ENCODE measurements at places on chromosomes 2 and 18.

GRCh38 chr18:48826806-48827205 lies 124.0 kb downstream of the SMAD7 start:
- no peak for DNase-seq

DNA sequence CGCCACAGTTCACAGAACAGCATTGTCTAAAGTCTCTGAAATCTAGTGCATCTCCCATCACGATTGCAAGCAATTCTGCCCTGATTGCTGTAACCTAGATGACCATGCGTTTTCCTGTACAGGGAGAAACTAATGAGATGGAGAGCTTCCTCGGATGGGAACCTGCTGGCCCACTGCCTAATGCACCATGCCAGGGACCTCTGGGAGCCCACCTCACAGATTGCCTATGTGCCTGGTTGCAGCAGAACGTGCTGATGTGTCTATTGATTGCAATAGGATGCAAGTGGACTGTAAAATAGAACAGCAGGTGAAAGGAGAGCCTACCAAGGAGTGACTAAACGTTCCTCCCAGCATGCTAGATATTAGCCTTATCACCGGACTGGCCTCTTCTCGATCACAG lies 141.0 kb upstream of the RAB12 start:
- DNase-seq, result no peak

- DNase-seq, result no peak
Observed at GRCh38 chr2:64419596-64420165, 34.3 kb upstream of the LGALSL start.

DNA sequence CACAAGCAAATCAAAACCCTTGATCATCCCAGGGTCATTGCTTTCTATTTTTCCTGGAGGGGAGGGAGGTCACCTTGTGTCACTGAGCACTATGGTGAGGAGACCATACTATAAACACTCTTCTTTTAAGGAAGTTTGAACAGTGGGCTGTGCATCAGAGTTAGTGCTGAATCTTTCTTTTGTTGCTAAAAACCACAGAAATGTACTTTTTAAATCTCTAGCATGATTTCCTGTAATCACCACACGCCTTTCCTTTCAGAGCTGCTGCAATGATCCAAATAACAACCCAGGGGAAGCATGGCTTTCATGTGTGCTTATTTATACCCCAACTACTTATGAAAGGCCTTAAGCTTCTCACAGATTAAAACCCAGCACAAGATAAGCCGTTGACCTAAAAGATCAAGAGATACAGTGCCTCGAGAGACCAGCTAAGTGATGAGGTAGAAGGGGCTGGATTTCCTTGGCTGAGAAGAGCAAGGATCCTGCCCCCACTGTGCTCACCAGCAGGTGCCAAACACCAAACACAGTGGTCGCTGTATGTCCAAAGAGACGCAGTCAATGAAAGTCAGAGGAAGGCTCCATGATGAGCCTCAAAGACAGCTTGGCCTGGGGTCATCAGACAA lies 34.7 kb downstream of the TRABD2A start:
- DNase-seq, result peak; percentile 80

GRCh38 chr2:36137612-36138011 lies 218.0 kb upstream of the CRIM1 start:
- no peak for DNase-seq

- DNase-seq, result peak; percentile 18
Observed at GRCh38 chr18:61575419-61575818, 242.2 kb downstream of the CDH20 start.

DNA sequence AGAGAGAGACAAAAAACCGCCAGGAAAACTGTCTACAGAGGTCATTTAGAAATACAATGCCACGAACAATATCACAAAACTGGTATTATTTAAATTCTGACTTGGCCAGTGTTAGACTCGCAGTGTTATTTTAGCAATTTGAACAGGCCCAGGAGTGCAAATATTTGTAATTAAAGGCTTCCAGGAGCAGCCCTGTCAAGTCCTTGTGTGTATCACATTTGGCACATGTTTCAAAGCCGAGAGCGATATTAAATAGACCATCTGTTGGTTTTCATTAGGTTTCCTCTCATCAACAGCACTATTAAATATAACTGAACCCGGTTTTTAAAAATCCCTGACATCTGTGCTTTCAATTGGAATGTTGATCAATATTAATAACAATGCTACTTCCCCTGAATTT lies 656.9 kb downstream of the TSN start:
- DNase-seq, result no peak

DNA sequence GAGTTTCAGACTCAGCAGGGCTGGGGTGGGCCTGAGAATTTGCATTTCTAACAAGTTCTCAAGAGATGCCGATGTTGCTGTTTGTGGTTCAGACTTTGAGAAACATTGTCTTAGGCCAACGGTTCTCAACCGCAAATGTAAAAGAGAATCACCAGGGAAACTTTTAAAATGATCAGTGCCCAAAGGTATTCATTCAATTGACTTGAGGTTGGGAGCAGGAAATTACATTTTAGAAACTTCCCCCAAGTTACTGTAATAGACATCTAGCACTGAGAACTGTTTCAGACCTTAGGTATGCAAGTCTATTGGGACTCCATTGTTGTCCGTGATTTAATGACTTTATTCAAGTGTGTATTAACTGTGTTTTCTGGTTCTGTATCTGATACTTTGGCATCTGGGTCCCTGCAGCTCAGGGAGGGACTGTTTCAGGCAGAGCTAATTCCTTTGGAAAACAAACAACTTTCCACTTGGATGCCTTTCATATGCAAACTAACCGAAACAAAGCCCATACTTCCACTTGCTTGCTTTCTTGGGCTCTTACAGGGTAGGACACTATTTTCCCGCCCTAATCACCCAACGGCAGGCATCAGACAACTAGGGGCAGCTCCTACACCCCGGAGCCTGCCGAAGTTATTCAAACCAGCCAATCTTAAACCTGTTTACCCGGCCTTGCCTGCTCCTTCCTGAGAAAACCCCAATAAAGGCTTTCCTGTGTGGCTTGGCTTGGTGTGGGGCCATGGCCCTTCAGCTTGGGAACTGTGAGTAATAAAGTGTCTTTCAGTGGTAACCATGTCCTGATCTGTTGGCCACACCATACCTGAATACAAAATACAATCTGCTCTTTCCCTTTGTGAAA lies 97.6 kb downstream of the POLE4 start:
- peak; percentile 35 for DNase-seq

GRCh38 chr18:27787547-27787946 lies 389.4 kb downstream of the CDH2 start:
- no peak for DNase-seq

DNA sequence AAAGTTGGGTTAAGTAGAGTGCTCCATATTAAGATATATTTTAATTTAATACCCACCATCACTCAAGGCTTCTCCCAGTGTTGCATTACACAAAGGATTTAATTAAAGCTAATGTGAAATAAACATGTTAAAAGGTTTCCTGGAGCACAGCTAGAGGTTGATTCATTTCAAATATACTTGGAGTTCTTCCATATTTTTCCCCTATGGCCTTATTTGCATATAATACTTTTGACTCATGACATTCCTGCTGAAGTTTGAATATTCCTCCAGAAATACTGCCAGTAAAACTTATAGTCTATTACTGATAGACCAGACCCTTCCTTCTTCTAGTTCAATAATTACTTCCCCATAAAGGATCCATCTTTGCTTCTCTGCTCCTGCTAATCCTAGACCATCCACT lies 227.5 kb downstream of the GULP1 start:
- peak; percentile 59 for DNase-seq

DNA sequence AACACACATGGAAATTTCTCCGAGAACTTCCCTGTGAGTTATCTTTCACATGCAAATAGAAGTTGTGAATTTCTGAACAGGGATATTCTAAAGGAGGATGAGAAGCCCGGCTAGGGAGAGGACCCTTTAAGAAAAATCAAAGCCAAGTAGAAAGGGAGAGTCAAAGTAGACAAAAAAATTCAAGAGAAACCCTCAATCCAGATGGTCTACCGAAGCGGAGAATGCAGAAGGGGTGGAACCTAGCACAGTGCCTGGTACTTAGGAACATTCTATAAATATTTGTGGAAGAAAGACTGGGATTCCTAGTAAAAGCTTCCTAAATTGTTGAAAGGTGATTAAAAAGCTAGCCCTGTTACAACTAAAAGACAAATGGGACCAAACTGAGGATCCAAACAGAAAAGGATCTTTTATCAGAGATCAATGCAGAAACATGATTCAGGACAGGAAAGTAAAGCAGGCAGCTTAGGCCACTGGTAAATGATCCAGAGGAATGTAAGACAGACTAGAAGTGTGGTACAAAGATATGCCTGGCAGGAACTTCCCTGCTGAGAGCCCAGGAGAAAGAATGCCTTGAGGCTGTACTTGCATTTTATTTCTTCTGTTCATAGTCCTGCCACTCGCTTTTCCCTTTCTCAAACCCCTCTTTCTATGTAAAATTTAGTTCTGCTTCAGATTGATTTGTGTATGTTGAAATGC lies 19.5 kb upstream of the GLS start:
- peak; percentile 80 for DNase-seq

GRCh38 chr2:54670485-54671009 lies 52.9 kb upstream of the EML6 start:
- DNase-seq, result no peak

GRCh38 chr2:31207790-31208189 lies 9.5 kb downstream of the CAPN14 start:
- no peak for DNase-seq

GRCh38 chr2:37059841-37060240 lies 24.3 kb downstream of the HEATR5B start:
- no peak for DNase-seq

- no peak for DNase-seq
Observed at GRCh38 chr18:73245345-73245744, 377.6 kb upstream of the NETO1 start.

DNA sequence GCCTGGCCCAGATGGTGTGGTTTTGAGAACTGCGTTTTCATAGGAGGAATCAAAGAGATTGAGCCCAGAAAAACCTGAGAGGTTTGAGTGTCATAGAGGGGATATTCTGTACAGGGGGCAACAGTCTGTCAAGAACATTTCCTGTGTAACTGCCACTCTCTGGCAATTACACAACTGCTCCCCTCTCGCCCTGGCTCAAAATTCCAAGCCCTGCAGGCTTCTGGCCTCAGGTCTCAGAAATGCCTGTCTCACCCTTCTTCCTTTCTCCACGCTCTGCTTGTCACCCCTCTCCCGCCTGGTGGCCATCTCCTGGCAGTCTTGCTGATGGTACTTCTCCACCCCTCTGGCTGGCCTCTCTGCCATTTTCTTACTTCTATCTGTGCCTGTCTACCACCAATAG lies 4.0 kb downstream of the VAMP5 start:
- no peak for DNase-seq

- DNase-seq, result no peak
Observed at GRCh38 chr2:10712185-10712809, 9.1 kb upstream of the ATP6V1C2 start.

DNA sequence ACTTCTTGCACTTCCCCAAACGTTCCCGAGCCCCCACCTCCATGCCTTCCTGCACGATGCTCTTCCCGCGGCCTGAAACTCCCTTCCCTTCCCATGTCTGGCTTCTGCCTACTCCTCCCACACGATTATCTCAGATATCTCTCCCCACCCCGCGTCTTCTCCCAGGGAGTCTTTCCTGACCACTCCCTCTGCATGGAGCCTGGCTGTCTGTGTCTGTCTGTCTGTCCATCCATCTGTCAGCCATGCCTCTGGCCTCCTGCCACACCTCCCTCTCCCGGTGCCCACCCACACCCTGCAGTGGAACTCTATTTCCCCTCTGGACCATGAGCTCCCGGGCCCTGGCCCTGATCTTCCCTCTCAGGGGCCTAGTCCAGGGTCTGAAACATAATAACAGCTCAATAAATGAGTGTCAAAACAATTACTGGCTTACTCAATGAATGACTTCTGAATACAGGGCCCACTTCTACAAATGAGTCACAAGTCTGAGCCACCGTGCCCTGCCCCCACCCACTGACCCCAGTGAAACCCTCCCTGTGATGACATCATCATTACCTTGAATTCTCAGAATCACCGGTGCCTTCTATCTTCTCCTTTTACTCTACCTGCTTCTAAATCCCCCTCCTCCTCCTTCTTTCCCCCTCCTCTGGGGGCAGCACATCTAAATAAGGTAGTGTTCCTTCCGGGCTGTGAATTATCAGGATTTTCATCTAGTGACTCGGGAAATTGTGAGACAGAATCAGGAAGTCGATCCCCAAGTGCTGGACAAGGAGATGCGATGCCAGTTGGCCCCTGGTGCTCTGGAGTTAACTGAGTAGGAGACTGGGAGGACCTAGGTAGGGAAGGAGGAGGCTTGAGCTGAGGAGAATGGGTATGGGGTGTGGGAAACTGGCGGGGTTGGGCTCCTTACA lies 46.1 kb upstream of the PLB1 start:
- peak; percentile 64 for DNase-seq

- DNase-seq, result peak; percentile 92
Observed at GRCh38 chr2:47534179-47534919, 131.4 kb downstream of the MSH2 start.

DNA sequence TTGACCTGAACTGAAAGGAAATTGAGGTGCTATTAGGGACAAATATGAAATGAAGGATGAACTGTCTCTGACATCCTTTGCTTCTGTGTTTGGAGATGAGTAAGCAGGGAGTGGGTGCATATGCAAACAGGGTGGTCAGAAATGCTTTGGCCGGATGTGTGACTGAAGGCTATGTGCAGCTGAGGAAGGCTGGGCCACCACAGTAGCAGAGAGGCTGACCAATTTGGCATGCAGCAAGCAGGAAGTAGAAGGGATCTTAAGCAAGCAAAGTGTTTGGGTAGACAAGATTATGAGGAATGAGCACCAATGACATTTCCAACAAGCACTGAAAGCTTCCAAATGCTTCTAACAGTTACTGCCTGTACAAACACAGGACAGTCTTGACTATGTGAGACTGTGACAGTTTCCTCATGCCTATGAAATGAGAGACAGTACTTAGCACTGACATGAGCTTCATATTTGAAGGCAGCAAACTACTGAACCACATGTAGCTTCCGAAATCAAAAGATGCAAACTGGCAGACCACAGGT lies 3.3 kb upstream of the ACTR3 start:
- peak; percentile 92 for DNase-seq

- no peak for DNase-seq
Observed at GRCh38 chr2:233385489-233386044, 31.3 kb downstream of the DGKD start.

DNA sequence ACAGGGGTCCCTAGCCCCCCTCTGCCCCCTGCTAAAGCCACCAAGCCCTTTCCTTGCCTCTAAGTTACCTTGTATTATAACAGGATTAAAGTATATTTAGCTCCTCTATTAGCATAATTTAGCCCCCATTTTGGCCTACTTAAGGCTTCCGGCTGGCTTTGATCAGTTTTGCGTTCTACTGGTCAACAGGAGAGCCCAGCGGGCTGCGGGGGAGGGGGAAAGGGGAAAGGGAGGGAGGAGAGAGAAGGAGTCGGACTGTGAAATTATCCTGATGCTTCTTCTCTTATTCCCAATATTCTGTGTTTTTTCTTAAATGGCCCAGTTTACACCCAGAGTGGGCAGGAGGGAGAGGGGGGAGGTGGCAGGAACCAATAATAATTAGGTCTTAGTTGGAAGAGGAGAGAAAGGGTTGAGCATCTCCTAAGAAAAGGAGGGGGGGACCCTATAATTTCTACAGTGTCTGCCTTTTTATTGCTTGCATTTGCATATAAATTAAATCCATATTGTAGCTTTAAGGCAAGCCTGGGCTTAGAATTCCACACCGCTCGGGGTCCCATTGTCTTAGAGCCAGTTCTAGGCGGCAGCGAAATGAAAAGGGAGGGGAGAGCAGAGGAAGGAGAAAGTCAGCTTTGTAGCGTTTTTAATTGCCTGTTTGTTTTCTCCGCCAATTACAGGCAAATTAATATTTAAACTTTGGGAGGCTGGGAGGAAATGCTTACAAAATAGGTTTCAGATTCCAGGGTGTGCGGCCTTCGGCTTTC lies 39.6 kb downstream of the EN1 start:
- no peak for DNase-seq

GRCh38 chr2:46151577-46151976 lies 145.6 kb upstream of the EPAS1 start:
- peak; percentile 55 for DNase-seq

All from iris pigment epithelial cell (primary cell).